H1 (cell line): ENCODE measurements at places on chromosomes 11 and 22. TPM values are rescaled to one million over a fixed set of nuclear protein-coding genes. Genes with fewer than 3 reads are reported as not detected.

GAS2L1 gene
- total RNA-seq: 9.7 and 10.1 TPM in 2 replicates

HOATZ gene
- total RNA-seq: not detected in 2 replicates

ETS1 gene
- total RNA-seq: 33.7 and 35.3 TPM in 2 replicates

DNA sequence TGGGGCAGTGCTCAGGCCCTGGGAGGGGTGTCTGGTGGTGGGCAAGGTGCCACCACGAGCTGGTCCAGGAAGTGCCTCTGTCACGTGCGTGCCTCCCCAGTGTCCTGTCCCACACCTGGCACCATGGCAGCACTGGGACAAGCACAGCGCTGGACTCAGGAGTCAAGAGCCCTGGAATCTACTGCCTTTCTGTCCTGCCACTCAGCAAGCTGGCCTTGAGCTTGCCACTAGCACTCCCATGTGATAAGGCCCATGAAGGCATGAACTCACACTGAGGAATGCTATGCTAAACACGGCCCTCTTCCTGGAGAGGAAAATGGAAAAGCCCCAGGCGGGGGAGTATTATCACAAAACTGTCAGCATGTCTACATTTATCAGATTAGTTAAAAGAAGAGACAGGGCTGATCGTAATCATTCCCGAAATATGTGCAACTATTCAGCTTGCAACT is 50.7 kb upstream of the SLC35C1 start:
- DNase-seq: no peak
- no peak overlapping the region for H3K4me3 ChIP-seq
- H3K27ac ChIP-seq: no peak overlapping the region
- no peaks in the 10 kb centered on the region for H3K36me3 ChIP-seq
- H3K4me1 ChIP-seq: peaks cover 6% of the 10 kb centered on the region

- no peak overlapping the region for H3K4me3 ChIP-seq
- H3K4me1 ChIP-seq: no peaks in the 10 kb centered on the region
- no peaks in the 10 kb centered on the region for H3K36me3 ChIP-seq
- no peak overlapping the region for H3K27ac ChIP-seq
- no peaks in the 10 kb centered on the region for H3K27me3 ChIP-seq
Observed at GRCh38 chr11:127651888-127652221, 651.3 kb upstream of the KIRREL3 start.

CDON gene
- 32.5 and 32.9 TPM in 2 replicates for total RNA-seq

TRAPPC4 gene
- total RNA-seq: 88.6 and 94.3 TPM in 2 replicates

YPEL4 gene
- 0.13 TPM in 1 of 2 replicates, not detected in the other for total RNA-seq

DNA sequence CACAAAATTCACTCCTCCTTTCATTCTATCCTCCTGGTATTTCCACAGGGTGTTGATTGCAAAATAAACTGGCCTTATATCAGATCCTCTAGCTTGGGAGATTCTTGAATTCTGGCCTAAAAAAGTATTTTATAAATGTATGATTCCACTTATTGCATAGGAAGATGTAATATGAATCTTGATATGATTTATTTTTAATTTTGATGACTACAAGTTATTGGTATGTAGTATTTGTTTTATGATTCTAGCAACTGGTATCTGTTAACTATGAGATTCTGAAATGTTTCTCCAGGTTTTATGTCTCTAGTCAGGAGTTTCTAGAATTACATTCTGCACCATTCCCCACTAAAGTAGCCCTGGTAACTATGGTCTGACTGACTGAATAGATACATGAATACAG is 373.9 kb upstream of the C11orf87 start:
- no peaks in the 10 kb centered on the region for H3K36me3 ChIP-seq
- H3K4me1 ChIP-seq: no peaks in the 10 kb centered on the region; the same call in 1 of the 2 replicates
- no peak for DNase-seq
- no peaks in the 10 kb centered on the region for H3K27me3 ChIP-seq

GRCh38 chr22:17587629-17588028 is 24.3 kb downstream of the SLC25A18 start:
- no peaks in the 10 kb centered on the region for H3K27me3 ChIP-seq
- DNase-seq: no peak

CLMP gene
- 20.8 and 24.1 TPM in 2 replicates for total RNA-seq

OR8G1 gene
- total RNA-seq: not detected in 2 replicates

DNA sequence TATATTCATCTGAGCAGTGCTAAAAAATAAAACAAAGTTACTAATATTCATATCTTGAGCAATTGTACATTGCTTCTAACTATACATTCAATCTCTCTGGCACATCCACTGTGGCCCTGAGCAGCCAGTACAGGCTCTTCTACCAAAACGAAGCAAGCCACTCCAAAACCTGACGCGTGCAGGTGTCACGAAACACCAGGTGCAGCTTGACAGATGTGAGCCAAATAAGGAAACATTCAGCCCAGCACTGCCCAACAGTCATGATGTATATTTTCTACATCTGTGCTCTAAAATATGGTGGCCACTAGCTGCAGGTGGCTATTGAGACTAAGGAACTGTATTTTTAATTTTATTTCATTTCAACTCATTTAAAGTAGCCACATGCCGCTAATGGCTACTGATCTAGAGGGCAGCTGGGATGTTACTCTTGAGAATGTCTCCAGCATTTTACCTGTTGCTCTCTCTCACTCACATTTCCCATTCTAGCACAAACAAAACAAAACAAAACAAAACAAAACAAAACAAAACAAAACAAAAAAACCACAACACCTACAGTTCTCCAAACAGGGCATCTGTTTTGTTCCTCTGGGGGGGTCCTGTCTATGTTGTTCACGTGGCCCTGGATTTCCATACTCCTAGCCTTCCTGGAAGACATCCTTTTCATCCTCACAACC is 77.7 kb downstream of the LARGE1 start:
- DNase-seq: no peak
- H3K4me1 ChIP-seq: peaks cover 15% of the 10 kb centered on the region; the same call in 1 of the 2 replicates
- H3K27ac ChIP-seq: no peak overlapping the region

DNA sequence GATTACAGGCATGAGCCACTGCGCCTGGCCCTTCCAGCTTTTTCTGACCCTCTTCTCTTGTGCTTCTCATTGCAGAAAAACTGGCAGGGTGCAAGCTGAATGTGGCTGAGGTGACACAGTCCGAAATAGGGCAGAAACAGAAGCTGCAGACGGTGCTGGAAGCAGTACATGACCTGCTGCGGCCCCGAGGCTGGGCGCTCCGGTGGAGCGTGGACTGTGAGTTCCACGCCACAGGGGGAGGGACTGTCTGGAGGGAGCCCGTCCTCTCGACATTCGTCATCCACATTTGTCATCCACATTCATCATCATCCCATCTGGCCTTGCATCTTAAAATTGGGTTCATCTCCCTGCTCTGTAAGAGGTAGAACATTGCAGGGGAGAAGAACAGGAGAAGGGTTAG is 49.3 kb upstream of the PARVG start:
- H3K36me3 ChIP-seq: no peaks in the 10 kb centered on the region
- H3K27ac ChIP-seq: no peak overlapping the region
- H3K27me3 ChIP-seq: no peaks in the 10 kb centered on the region
- H3K4me3 ChIP-seq: no peak overlapping the region

SLC25A45 gene
- 0.54 and 0.61 TPM in 2 replicates for total RNA-seq

DNA sequence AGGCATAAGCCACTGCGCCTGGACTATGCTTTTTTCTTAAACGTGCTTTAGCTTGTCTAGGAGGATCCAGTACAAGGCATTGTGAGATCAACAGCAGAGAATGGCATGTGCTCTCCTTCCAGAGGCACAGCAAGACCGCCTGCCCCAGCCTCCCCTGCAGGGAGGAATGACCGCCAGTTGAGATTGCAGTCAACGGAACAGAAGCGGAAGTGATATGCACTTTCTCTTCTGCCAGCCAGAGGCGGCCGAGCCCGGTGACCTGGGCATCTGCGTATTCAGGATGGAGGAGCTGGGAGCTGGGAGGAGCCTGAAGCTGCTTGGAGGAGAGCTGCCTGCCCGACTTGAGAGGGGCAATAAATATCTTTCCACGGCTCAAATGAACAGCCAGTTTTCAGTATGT is 243.0 kb downstream of the CTTN start:
- no peak overlapping the region for H3K4me3 ChIP-seq
- no peaks in the 10 kb centered on the region for H3K36me3 ChIP-seq
- no peak overlapping the region for H3K27ac ChIP-seq
- peaks cover 34% of the 10 kb centered on the region for H3K4me1 ChIP-seq
- H3K27me3 ChIP-seq: no peaks in the 10 kb centered on the region
- DNase-seq: no peak

OR51B5 gene
- not detected in 2 replicates for total RNA-seq

DNA sequence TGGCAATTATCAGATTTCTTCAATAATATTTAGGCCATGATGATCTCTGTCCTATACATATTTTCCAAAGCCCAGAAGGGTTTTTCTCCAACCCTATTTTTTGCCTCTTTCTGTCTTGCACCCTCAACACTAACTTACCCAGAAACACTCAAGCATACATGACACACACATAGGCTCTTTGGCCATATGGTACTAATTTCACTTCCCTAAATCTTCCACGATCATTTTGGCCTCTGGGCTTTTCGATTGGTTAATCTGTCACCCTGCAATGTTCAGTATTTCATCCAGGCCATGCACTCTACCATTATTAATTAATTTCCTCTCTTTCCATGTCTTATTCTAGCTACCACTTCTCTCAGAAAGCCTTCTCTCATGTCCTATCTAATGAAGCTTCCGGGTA is 59.8 kb downstream of the LUZP2 start:
- H3K36me3 ChIP-seq: no peaks in the 10 kb centered on the region
- no peaks in the 10 kb centered on the region for H3K27me3 ChIP-seq
- H3K27ac ChIP-seq: no peak overlapping the region
- H3K4me3 ChIP-seq: no peak overlapping the region
- H3K4me1 ChIP-seq: no peaks in the 10 kb centered on the region

DDIAS gene
- 24.0 and 25.7 TPM in 2 replicates for total RNA-seq

RASSF10 gene
- 1.5 and 1.8 TPM in 2 replicates for total RNA-seq

RPS6KB2 gene
- total RNA-seq: 41.0 and 43.9 TPM in 2 replicates

DNA sequence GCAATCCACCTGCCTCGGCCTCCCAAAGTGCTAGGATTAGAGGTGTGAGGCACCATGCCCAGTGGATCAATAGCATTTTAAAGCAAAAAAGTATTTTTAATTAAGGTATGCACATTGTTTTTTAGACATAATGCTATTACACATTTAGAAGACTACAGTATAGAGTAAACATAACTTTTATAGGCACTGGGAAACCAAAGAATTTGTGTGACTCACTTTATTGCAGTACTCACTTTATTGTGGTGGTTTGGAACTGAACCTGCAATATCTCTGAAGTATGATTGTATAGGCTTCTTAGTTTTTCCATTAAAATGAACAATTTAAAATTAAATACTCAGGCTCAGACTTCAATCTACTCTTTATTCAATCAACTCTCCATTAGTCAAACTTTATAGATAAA is 17.5 kb upstream of the CD3E start:
- H3K4me3 ChIP-seq: no peak overlapping the region
- no peaks in the 10 kb centered on the region for H3K4me1 ChIP-seq
- no peak for DNase-seq
- no peak overlapping the region for H3K27ac ChIP-seq
- H3K27me3 ChIP-seq: no peaks in the 10 kb centered on the region
- H3K36me3 ChIP-seq: no peaks in the 10 kb centered on the region

- no peak overlapping the region for H3K4me3 ChIP-seq
- DNase-seq: no peak
- H3K27ac ChIP-seq: no peak overlapping the region
- H3K27me3 ChIP-seq: no peaks in the 10 kb centered on the region
Observed at GRCh38 chr11:85828640-85828978, 17.7 kb upstream of the SYTL2 start.

GRCh38 chr11:113261709-113262475 is 52.5 kb upstream of the TTC12 start:
- no peak overlapping the region for H3K4me3 ChIP-seq
- H3K4me1 ChIP-seq: no peaks in the 10 kb centered on the region
- H3K36me3 ChIP-seq: no peaks in the 10 kb centered on the region
- no peak for DNase-seq
- no peak overlapping the region for H3K27ac ChIP-seq

GRCh38 chr11:67266449-67267187 is at the start of gene GRK2:
GRK2 (plus strand) TSS chr11:67266473; CDS start chr11:67266700, 227 bp downstream.
- H3K36me3 ChIP-seq: no peaks in the 10 kb centered on the region
- H3K27ac ChIP-seq: no peak within 1 kb of the TSS
- no peaks in the 10 kb centered on the region for H3K27me3 ChIP-seq
- H3K4me3 ChIP-seq: peak within 1 kb of the TSS; percentile 73
- DNase-seq: no peak

- H3K36me3 ChIP-seq: no peaks in the 10 kb centered on the region
- H3K27ac ChIP-seq: no peak overlapping the region
- no peak overlapping the region for H3K4me3 ChIP-seq
- DNase-seq: no peak
- H3K4me1 ChIP-seq: no peaks in the 10 kb centered on the region
Observed at GRCh38 chr11:115272925-115273324, 231.3 kb downstream of the CADM1 start.

MISFA gene
- total RNA-seq: 3.8 and 4.1 TPM in 2 replicates

NF2 gene
- total RNA-seq: 53.6 and 54.9 TPM in 2 replicates
